NCI-H2081 treated with DMSO at 0.1 percent for 48 hours (cell line): ENCODE measurements at places on chromosomes 16 and 17.

- no peak for DNase-seq
Observed at GRCh38 chr16:56282451-56282850, 91.2 kb downstream of the GNAO1 start.

DNA sequence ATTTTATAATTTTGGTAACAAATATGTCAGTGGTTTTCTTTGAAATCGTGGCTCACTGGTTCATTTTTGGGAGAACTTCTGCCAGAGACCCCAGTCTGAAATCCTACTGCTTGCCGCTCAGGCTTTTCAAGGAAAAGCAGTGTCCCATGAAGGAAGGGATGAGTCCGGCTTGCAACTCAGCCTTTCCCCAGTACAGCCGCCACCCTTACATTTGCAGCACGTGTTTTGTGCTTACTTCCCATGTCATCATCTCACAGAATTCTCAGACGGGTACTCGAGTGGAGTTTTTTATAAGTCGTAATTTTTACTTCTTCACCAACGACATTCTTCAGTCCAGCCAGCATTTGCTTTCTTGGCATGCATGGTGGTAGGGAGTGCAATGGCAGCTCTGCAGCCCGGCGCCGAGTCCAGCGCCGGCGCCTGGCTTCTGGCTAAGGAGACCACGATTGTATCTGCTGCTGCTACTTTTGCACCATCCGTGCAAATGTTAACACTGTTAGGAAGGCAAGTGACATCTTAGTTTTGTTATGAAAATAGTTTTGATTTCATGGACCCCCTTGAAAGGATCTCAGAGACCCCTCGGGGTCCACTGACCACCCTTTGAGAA, 111.0 kb downstream of the AMFR start:
- DNase-seq, result no peak

GRCh38 chr17:79849953-79850352, 10.7 kb upstream of the CBX4 start:
- DNase-seq, result no peak

GRCh38 chr17:48732688-48733629, 4.4 kb upstream of the HOXB13 start:
- no peak for DNase-seq

DNA sequence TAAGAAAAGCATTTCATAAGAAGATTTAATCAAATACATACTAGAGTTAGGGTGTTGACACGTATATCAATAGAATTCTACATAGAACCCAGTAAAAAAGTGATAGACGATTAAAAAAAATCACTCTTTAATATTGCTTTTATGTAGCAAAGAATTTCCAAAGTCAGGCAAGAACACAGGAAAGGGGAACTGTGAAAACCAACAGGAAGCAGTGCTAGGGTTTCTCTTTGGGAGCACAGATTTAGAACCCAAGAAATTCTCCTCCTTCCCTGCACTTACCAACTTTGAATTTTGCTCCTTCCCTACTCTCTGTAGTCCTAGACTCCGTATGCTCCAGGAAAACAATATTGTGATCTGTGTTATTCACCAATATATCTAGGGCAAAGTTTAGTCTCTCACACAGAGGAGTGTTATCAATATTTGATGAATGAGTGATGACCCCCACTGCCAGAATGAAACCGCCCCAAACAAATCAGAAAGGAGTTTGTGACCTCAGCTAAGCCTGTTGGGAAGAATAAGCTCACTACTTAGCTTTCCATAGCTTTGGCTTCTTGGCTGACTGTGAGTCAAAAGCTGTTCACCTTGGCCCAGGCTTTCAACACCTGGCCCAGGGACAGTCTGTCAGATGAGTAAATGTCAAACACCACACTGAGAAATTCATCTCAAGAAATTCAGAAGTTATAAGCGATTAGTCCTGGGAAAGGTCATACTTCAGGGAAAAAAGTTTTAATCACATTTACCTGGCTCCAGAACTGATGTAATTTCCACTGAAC, 8.6 kb downstream of the RFWD3 start:
- no peak for DNase-seq
